Renal pelvis (tissue), 12 donors: ENCODE measurements at places on chromosomes 4 and X. TPM values are rescaled to one million over a fixed set of nuclear protein-coding genes. Genes with fewer than 3 reads are reported as not detected.
A peak's percentile ranks its signal among the peaks of the same experiment; 100 is the strongest.

GRCh38 chrX:10158279-10159144, 1.7 kb downstream of the CLCN4 start:
- no peak for DNase-seq

DNA sequence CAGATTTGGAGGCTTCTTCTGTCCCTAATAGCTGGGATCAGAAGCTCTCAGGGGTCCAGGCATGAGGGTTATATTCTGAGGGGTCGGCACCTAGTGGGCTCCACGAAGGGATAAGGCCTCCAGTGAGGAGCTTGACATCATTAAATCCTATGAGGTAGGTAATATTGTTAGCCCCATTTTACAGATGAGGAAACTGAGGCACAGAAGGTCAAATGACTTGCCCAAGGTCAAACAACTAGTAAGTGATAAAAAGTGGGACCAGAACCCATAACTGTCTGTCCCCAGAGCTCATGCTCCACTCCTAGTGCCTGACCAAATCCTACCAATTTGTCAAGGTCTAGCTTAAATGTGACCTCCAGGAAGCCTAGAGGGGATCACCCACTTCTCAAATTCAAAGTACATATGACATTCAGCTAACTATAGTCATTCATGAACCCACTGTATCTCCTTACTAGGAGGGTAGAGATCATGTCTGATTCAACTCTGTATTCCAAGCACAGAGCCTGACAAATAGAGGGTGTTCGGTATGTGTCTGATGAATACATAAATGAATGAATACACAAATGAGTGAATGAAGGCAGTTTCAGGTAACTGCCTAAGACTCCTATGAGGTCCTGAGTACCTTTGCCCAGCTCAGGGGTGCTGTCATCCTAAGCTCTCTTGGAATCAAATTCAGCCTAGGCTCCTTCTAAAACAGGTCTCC, 43.3 kb downstream of the SMC1A start:
- DNase-seq: no peak

DNA sequence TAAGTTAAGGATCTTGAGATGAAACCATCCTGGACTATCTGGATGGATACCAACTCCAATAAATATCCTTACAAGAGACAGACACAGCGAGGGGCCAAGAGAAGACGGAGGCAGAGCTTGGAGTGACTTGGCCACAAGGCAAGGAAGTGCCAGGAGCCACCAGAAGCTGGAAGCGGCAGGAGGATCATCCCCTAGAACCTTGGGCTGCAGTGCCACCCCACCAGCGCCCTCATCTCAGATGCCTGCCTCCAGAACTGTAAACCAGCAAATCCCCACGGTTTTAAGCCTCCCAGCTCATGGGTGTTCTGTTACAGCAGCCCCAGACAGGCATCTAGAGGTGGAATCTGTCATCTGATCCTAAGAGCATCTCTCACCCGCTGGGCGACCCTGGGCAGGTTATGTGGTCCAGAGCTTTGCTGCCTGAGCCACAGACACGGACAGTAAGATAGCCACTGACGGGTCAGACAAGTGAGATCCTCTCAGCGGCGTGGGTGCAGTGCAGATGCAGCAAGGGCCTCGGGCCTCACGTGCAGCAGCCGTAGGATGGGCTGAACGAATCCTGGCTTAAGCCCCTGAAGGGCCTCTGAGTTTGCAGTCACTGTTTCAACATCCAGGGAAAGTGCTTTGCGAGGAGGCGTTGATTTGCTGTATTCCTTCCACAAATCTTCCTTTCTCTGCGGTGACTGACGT, 25.1 kb upstream of the MXD4 start:
- no peak for DNase-seq

GRCh38 chrX:15930585-15930984, 76.0 kb upstream of the AP1S2 start:
- no peak for DNase-seq

DNA sequence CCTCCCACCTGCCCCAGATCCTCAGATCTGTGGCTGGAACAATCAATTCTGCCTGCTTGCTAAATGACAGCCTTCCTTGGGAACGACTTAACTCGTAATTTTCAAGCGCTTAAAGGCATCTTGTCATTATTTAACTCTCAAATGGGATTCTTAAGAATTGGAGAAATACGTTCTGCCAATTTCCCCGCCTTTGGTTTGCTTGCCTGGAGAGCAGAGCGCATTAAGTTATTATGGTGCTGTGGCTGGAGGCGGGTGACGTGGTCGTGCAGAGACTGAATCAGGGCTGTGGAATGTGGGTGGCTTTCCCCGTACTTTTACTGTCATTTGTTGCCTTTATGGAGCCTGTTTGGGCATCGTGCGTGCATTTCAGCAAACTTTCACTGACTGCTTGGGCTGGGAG, 78.9 kb upstream of the PSAPL1 start:
- DNase-seq: no peak

GRCh38 chr4:73055241-73055897, 14.1 kb downstream of the COX18 start:
- no peak for DNase-seq

DNA sequence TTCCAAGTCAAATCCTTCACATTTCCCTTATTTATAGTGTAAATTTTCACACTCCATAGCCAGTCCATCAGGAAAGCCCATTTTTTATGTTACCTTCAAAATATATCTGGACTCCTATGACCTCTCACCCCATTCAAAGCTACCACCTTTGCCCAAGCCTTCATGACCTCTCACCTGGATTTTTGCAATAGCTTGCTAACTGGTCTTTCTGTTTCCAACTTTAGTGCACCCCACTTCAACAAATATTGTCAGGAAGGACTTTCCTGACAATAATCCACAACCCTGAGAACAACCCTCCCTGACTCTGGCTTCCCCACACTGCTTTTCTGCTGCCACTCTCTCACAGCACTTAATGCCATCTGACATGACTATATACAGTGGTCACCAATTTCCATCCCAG, 33.4 kb downstream of the ASIC5 start:
- DNase-seq: no peak

DNA sequence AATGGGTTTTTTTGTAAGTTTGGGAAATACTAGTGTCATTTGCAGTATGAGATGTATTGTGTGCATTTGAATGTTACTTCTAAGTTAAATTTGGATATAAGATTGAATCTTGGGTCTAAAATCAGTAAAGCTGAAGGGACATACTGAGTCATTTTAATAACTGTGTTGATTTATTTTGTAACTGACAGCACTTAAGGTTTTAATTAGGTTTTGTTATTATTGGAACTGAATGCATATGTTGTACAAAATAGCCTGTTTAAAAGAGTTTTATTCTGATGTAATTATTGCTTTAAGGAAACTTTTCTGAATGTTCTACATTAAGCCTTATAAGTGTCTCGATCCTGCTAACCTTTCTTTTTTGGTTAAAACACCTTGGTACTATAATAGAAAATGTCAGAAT, 396.6 kb downstream of the MAPK10 start:
- DNase-seq: no peak

DNA sequence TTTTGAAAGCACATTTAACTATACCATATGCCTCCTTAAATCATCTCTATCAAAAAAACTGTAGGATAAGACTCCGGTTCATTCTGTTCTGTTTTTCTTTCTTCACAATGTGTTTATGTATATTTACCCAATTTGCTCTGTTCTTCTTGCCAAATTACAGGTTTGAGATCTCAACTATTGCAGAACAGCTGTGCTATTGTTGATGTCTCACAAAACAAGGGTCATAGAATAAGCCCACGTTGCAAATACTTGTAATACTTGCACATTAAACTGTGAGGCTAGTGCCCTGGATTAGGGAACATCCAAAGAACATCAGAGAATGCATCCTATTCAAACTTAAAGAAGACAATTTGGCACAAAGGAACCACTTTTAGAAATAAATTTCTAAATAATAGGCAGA, 45.4 kb downstream of the ANTXR2 start:
- no peak for DNase-seq

- peak; percentile 87 for DNase-seq
Observed at GRCh38 chrX:131816551-131817136, 206.5 kb upstream of the STK26 start.

- DNase-seq: peak; percentile 42
Observed at GRCh38 chrX:46796574-46797191, 37.8 kb upstream of the SLC9A7 start.

- DNase-seq: no peak
Observed at GRCh38 chrX:143002206-143002605, 23.5 kb upstream of the SPANXN4 start.

- no peak for DNase-seq
Observed at GRCh38 chr4:77127215-77127614, 29.8 kb upstream of the CCNG2 start.

DNA sequence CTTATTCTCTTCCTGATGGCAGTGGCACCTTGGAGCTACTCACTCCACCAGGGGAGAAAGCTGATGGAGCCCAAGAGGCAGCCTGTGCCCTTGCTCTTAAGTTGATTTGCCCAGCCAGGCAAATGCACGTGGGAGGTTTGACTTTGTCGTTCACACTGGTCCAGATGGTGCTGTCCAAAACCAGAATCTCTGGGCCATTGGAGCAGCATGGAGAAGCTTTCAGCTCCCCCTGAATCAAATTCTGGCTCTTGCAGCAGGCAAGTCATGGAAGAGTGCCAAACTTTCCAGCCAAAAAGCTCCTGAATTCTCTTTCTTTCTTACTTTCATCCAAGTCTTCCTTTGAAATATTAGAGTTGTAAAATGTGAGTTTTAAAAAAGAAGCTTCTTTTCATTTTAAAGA, 970.4 kb downstream of the RPA4 start:
- no peak for DNase-seq

DNA sequence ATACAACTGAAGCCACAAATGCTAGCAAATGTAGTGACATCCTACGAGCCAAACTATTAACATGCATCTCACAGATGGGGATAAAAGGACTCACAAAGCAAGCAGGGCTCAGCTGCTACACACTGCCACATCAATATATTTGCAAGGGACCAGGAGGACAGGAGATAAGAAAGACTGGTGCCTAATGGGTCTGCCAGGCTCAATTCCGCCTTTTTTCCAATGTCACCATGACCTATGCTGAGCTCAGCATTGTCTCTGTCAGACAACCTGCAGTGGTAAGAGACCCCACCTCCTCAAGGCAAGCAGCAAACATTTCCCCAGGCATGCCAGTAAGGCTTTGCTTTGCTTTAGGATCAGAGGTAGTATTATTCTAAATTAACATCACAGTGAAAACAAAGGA, 435 bp downstream of the DCX start:
- no peak for DNase-seq

GRCh38 chr4:186820391-186820891, 96.8 kb upstream of the FAT1 start:
- DNase-seq: no peak

- DNase-seq: no peak
Observed at GRCh38 chr4:176981074-176981473, 188.4 kb upstream of the VEGFC start.

DNA sequence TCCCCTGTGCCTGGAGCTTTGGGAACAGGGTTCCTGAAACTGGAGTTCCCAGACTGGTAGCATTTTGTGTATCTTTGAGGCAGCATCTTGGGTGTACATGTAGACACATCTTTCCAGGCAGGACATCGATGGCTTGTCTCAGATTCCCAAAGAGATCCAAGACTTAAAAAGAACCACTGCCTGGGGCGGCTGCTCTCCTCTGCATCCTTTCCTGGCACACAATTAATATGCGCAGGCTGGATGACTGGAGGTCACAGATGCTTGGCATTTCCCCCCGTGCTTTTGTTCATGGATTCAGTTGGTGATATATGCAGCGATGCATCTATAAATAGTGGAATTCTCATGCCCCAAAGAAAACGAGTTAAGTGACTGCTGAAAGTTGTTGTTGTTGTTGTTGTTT, 80.5 kb downstream of the CLDN34 start:
- DNase-seq: no peak

GRCh38 chr4:107746161-107746560, 26.1 kb upstream of the PAPSS1 start:
- no peak for DNase-seq

GRCh38 chr4:8773124-8773931, 98.3 kb downstream of the HMX1 start:
- no peak for DNase-seq

DNA sequence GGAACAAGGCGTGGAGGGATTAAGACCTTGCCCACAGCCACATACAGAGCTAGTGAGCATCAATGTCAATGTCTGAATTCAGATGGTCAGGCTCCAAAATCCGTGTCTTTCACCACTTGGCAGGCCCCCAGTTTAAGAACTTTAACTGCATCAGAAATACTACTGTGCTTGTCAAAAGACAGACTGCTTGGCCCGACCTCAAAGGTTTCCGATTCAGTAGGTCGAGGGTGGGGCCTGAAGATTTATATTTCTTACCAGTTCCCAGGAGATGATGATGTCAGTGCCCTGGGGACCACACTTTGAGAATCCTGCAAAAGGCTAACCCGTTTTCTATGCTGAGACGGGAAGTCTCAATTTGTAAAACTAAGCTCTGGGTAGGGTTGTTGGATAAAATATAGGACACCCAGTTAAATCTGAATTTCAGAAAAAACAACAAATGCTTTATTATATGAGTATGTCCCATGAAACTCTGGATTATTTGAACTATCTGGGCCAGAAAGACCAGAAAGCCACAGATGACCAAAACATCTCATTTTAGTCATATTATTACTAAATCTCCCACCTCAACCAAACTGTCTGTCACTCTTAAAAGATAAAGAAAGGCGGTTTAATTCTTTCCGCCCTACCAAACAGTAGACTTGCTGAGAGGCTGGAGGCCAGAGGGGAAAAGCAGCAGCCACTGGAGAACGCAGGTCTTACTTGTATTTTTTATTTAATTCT, 42.7 kb downstream of the GATB start:
- no peak for DNase-seq

DNA sequence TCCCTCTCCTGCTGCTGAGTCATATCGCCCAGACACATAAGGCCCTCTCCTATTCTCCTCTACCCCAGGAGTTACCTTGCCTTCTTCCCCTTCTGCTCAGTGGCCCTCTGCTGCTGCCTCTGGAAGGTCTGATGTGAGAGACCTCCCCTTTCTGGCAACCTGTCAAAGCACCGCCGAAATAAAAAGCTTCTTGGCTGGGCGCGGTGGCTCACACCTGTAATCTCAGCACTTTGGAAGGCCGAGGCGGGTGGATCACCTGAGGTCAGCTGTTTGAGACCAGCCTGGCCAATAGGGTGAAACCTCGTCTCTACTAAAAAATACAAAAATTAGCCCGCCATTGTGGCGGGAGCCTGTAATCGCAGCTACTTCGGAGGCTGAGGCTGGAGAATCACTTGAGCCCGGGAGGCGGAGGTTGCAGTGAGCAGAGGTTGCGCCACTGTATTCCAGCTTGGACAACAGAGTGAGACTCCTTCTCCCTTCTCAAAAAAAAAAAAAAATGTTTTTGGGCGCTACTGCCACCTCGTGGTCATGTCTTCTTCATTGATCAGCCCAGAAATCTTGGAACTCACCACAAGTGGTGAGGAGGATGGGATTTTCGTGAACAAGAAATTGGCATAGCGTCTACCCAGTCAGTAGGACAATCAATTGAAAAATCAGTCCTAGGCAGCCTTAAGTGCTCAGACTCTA, 8.6 kb upstream of the ZXDA start:
- DNase-seq: no peak

- DNase-seq: no peak
Observed at GRCh38 chrX:112696481-112696880, 16.7 kb upstream of the LHFPL1 start.

GRCh38 chrX:17549107-17549651, 174.2 kb downstream of the NHS start:
- no peak for DNase-seq

PTPN13 gene
- polyA plus RNA-seq: 151 TPM

SMIM31 gene
- polyA plus RNA-seq: 0.73 TPM

SLC35A2 gene
- polyA plus RNA-seq: 38.8 TPM

CFI gene
- 75.2 TPM for polyA plus RNA-seq

ABCE1 gene
- 69.5 TPM for polyA plus RNA-seq

ESX1 gene
- not detected for polyA plus RNA-seq

NPY2R gene
- polyA plus RNA-seq: 0.36 TPM

PDZD4 gene
- polyA plus RNA-seq: 12.0 TPM

KDR gene
- 60.2 TPM for polyA plus RNA-seq

GC gene
- polyA plus RNA-seq: 0.21 TPM

UBE2K gene
- polyA plus RNA-seq: 83.0 TPM

MID1 gene
- polyA plus RNA-seq: 32.0 TPM
